ENCODE measurements at places on chromosomes 1 and 21. TPM values are rescaled to one million over a fixed set of nuclear protein-coding genes. Genes with fewer than 3 reads are reported as not detected.

The TCEA3 gene
- total RNA-seq = 6.8 TPM

The LRRC53 gene
- not detected for total RNA-seq

The GJB4 gene
- total RNA-seq = not detected

The THEM4 gene
- total RNA-seq = 7.0 TPM

The EXO1 gene
- total RNA-seq = 22.9 TPM

The PCP4 gene
- total RNA-seq = not detected

The RUNX3 gene
- total RNA-seq = not detected

The KRTAP22-1 gene
- not detected for total RNA-seq

The LAMC2 gene
- 1.4 TPM for total RNA-seq

The RGS1 gene
- total RNA-seq = not detected

The IL10 gene
- total RNA-seq = not detected
